ENCODE measurements at places on chromosomes 2 and 18.
A peak's percentile ranks its signal among the peaks of the same experiment; 100 is the strongest.

DNA sequence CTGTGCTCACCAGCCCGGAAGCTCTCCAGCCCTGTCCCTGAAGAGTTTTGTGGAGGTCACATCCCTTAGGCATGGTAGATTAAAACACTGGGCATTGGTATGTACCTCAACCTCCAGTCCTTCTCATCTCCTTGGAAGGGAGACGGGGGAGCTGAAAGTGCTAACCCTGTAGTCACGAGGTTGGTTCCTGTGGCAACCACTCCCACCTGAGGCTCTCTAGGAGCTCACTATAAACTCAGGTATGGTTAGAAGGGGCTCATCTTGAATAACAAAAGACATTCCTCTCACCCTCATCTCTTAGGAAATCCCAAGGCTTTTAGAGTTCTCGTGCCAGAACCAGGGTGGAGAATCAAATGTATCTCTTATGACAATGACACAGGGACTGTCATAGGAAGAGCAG, 43.0 kb upstream of the MGAT4A start:
- no peak for DNase-seq

DNA sequence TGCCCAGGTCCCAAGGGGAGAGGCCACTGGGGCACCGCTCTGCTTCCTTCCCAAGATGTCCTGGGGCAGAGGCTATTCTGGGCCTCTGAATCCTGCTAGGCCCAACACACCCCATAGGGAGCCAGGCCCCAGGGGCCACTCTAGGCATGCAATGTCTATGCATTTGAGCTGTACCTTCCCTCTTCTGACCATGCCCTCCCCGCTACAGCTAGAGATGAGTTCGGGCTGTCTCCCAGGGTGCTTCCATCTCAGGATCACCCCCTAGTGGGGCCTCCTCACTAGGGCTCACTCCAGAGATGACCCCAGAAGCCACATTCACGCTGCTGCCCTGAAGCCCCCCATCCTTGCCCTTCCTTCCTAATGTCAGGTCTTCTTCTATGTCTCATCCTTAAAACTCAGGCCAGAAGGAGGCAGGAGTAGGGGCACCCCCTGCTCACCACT, 54.4 kb downstream of the TNS1 start:
- DNase-seq: no peak

DNA sequence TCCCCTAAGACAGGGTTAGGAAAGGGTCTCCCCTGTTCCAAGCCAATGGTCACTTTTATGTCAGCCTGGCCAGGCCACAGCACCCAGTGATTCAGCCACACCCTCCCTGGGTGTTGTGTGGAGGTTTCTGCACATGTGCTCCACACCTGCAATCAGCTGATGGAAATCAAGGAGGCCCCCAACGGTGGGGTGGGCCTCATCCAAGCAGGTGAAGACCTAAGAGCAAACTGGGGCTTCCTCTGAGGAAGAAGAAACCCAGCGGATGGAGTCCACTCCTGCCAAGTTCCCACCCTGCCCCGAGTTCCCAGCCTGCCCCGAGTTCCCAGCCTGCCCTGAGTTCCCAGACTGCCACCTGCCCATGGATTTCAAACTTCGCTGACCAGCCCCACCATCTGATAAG, 55.4 kb downstream of the KIF1A start:
- no peak for DNase-seq

DNA sequence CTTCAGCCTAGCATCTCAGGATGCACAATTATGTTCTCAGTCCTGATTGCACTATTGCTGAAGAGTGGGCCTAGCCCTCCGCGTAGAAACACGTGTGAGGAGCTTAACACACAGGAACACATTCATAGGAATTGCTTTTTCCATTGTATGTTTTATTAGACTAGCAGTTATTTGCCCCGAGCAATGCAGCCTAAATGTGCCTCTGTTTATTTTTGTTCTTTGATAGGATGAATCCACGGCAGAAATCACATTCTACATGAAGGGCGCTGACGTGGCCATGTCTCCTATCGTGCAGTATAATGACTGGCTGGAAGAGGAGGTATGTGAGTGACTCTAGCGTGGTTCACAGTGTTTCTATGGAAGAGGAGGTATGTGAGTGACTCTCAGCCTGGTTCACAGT, 65.9 kb upstream of the NFATC1 start:
- no peak for DNase-seq

- DNase-seq: peak; percentile 51
Observed at GRCh38 chr2:37851828-37852584, 73.1 kb upstream of the RMDN2 start.

GRCh38 chr2:235373171-235373570, 120.7 kb upstream of the AGAP1 start:
- no peak for DNase-seq

DNA sequence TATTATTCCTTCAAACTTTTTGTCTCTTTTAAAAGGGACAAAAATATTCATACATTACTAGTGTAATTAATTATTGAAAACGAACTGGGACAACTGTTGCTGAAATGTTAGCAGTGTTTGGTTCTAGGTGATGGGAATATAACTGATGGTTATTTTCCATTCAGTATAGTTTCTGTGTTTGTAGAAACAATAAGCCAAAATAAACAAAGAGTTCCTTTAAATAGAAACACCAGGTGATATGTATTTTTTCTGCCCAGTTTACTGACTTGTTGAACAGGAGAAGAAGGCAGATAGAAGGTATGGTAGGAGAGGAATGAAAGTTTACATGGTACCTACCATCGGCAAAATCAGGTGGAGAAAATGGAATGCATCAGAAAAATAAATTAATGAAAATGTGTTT, 74.2 kb downstream of the LYPD6B start:
- no peak for DNase-seq

DNA sequence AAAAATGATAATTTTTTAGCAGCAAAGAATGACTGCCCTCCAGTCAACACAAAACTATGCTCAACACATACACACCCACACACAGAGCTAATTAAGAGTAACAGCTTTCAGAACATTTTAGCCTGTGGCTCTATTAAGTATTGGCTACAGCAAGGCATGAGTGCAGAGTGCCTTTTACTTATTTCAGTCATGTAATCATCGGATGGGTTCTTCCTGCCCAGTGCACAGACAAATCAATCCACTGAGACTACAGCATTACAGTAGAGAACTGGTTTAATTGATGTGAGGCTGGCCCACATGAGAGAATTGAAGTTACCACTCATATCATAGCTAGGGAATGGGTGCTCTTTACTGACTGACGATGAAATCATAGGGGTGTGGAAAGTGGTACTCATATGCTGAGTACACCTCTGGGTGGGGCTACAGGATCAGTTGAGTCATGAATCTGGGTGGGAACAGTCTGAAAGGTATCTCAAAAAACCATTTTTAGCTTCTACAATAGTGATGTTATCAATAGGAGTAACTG, 241.0 kb downstream of the FSIP2 start:
- peak; percentile 47 for DNase-seq

GRCh38 chr2:147331790-147332419, 512.9 kb upstream of the ACVR2A start:
- DNase-seq: no peak

DNA sequence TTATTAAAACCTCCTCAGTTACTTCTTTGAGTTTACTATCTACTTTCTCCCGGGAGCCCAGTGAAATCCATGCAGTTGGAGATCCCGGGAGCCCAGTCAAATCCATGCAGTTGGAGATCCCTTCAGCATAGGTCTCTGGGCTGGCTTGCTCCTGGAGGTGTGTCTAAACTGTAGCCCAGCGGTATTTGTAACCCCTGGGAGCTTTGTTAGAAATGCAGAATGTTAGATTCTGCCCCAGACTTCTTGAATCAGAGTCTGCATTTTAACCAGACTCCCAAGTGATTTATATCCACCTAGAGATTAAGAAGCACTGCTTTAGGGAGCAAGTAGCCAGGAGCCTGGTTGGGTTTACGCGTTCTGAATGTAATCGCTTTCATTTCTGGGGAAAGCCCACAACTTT, 54.5 kb downstream of the ARHGAP28 start:
- peak; percentile 13 for DNase-seq

DNA sequence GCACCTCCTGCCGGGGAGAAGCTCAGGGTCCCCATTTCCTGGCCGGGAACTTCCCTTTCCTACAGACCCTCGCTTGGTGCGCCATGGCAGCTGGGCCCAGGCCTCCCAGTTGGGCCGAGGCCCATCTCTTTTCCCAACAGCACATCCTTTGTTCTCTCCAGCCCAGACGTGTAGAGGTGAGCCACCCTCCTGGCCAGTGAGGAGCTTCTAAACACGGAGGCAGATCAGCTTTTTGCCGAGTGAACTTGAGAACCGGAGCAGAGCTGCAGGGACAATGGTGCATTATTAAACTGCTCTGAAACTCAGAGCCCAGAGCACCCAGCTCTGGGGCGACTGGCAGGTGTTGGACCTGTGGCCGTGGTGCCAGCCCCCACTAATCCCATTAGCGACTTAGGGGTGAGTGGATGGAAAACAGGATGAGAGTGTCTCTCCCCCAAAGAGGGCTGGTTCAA, 25.4 kb downstream of the SH3BP4 start:
- DNase-seq: no peak

GRCh38 chr18:2895391-2895790, 48.6 kb downstream of the EMILIN2 start:
- DNase-seq: no peak

DNA sequence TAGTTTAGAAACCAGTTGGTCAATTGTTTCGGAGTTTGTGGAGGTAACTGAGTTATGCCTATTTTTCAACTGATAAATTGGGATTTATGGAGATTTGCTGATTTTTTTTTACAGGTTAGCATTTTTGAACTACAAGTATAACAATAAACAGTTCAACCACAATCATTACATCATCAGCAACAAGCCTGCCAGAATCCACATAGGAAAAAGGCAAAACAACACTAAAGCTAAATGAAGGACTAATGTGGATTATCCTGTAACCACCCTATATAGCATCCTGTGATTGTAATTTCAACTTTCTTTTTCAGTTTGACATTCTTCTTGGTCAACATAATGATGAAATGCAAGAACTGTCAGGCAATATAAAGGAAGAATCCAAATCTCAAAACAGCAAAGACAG, 76.5 kb downstream of the CCDC102B start:
- peak; percentile 8 for DNase-seq

GRCh38 chr2:239326831-239327535, 73.8 kb downstream of the HDAC4 start:
- DNase-seq: no peak

- peak; percentile 90 for DNase-seq
Observed at GRCh38 chr2:42342061-42342794, 18.8 kb downstream of the COX7A2L start.

GRCh38 chr2:132503701-132504100, 87.1 kb downstream of the GPR39 start:
- peak; percentile 30 for DNase-seq

GRCh38 chr18:63970809-63971205, 926 bp downstream of the SERPINB8 start:
- peak; percentile 44 for DNase-seq

Measured in fibroblast of skin of right quadriceps (primary cell).